G401 (cell line): ENCODE measurements at places on chromosomes 7 and 10.

- no peak for DNase-seq
Measured at GRCh38 chr10:49831352-49832035, 69.4 kb upstream of the OGDHL start.

DNA sequence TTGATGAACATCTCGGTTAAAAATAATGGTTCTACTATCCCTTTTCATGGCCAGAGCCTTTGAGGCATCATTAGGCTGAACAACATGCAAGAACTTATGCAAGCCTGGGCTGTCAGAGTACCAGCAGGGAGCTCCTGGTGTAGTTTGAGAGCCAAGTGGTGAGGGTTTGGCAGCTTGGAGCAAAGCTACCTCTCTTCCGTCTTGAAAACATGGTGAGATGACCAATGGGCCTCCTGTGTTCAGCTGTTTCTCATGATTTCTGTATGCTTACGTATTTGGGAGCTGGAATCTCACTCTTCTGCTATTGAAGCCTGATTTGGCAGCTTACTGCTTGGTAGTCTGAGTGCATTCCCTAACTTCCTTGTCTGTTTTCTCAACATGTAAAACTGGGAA is 150.4 kb downstream of the CXCL12 start:
- peak; percentile 10 for DNase-seq

GRCh38 chr7:85627791-85628586 is 441.1 kb upstream of the SEMA3D start:
- no peak for DNase-seq

DNA sequence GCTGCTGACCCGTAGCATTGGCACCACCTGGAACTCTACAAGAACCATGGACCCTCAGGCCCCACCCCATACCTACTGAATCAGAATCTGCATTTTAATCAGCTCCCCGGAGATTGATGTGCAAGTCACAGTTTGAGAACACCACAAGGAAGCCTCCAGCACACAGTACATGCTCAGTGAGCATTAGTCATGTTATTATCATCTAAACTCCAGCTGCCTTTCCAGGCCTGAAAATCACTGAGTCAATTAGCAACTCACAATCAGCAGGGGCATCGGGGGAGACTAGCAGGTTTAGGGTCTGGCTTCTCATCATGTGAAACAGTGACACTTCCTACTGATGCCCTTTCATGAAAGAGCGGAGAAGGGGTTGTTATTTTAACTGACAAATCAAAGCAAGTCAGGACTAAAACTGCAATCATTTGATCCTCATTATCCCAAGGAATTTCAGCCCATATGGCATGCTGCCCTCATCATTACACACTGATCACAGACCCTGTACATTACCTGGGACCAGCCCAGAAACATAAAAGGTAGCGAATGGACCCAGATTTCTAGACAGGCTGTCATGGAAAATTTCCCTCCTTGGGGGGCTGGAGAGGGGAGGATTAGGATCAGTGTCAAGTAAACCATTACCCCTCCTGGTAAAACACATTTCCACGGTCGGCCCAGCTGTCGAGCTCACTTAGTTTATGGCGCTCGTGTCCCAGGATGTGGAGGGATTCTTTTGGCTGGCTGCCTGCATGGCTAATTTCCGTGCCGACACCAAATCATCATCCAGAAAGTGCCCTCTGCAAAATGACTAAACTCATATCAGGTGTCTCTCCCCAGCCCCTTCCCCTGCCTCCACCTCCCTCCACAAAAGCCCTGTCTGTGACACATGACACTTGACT is 122.8 kb downstream of the PRLHR start:
- DNase-seq: no peak

- no peak for DNase-seq
Measured at GRCh38 chr10:127909716-127910463, 3.0 kb downstream of the PTPRE start.

DNA sequence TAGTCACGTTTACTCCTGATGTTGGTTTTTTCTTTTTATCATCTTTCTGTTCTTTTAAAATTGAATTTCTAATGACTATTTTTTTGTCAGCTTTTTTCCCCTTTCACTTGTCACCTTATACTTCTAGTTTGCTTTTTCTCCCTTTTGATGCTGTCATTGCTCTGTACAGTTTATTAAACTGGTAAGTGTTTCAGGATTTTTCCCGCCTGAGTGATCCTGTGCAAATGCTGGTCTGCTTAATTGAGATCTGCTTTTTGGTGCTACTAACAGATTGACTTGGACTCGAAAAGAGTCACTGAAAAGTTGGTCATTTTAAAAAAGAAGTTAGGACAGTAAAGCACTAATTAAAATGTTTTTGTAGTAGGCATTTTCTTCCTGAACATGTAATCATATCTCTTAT is 95.2 kb downstream of the PHTF2 start:
- DNase-seq: no peak
